ENCODE measurements at places on chromosomes 1 and 21.

- DNase-seq: no peak
Measured at GRCh38 chr1:71804140-71804539, 478.2 kb downstream of the NEGR1 start.

GRCh38 chr21:26385721-26386120, 187.4 kb downstream of the CYYR1 start:
- DNase-seq: no peak

DNA sequence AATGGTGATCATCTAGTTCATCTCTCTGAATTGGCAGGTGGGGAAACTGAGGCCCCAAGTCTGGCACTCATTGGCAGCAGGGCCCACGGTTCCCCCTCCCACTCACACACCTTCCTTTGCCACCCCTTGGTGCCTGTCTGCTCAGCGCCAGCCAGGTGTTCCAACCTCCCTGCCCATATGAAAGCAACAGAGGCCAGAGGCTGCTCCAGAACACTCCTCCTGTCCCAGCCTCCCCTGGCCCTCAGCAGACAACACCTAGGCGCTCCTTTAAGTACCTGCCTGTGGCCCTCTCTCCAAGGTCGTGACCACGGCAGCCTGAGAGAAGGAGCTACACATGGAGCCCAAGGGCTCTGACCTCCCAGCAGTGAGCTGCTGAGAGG, 362.3 kb upstream of the VAMP3 start:
- DNase-seq: no peak

GRCh38 chr1:30197639-30198450, 525.5 kb downstream of the MATN1 start:
- no peak for DNase-seq

DNA sequence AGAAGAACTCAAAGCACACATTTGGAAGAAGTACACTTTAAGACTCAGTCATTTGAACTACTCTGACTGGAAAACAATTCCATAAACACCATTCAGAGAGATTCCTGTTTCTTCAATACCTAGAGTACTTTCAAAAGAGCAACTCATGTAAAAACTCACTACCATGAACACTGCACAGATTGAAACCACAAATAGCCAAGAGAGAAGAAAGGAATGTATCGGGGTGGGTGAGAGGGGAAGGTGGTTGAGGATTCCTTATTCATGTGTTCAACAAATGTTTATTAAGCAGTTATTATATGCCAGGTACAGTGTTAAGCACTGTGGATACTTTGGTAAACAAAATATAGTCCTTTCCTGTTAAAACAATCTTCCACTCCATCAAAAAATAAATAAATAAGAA, 64.7 kb downstream of the NRIP1 start:
- DNase-seq: no peak

GRCh38 chr1:81950037-81950436, 149.3 kb downstream of the ADGRL2 start:
- no peak for DNase-seq

GRCh38 chr1:111481387-111482221, 7.8 kb downstream of the C1orf162 start:
- DNase-seq: peak; percentile 51

DNA sequence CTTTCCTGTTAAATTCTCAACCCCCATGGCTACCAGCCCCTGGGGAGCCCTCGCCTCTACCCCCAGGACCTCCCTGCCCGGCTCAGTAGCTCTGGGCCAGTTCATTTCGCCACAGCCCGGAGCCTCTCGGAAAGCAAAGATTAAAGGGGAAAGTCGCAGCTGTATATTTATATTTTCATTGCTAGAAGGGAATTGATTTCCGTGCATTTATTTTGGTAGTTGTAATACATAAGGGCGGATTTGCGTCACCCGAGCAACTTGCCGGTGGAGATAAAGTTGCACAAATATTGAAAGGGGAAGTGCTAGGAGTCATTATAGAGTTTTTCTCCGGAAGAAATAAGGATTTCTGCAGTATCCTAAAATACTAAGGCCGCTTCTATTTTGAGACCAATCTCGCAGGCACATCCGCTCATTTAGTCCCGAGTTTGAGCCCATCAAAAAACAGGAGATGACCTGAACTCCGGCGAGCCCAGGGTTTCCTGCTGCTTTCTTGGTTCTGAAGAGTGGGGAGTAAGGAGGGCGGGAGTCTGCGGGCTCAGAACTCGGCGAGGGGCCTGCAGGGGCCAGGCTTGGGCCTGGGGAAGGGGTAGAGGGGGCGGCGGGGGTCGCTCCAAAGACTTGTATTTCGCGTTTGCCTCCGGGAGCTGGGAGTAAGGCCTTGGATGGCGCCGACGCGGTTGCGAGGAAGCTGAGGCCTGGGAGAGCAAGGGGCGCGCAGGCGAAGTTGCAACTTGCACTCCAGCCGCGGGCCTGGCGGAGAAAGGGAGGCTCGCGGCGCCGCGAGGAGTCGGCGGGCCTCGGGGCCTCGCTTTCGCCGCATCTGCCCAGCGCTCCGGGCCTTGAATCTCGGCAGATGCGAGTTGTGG, 2.5 kb upstream of the HLX start:
- no peak for DNase-seq

DNA sequence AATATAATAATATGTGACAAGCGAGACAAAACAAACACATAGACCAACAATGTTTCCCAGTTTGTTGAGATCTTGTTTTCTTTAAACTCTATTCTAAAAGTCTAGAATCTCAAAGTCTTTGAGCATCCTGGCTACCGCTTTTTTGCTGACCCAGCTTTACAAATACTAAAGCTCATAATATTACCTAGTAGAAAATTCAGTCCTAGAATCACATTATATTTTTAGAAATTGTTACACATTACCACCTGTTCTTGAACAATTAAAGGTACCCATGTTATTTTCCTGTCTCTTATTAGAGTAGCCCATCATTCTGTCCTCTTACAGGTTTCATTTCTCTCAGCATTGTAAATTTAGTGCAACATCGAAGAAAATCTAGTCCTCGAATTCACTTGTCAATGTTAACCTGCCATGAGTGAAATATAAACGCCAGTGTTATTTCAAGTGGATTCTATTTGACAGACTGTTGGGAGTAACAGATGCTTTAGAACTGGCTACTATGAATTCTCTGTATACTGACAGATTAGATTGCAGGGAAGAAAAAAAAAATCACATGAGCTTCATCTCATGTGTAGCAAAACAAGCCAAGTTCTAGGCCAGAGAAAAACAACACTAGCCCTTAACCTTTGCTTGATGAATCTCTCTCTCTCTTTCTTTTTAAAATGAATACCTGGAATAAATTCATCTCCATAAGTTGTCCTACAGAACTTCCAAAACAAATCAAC, 851.2 kb upstream of the ADAMTS5 start:
- DNase-seq: no peak

DNA sequence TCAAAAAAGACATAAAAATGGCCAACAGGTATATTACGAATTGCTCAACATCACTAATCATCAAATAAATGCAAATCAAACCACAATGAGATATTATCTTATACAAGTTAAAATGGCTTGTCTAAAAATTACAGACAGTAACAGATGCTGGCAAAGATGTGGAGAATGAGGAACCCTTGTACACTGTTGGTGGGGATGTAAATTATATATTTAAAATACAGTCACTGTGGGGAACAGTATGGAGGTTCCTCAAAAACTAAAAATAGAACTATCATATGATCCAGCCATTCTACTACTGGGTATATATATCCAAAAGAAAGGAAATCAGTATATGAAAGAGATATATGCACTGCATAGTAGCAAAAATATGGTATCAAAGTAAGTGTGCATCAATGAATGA, 1037.2 kb upstream of the B3GALT2 start:
- DNase-seq: no peak

GRCh38 chr1:99603699-99604560, 42.0 kb upstream of the PALMD start:
- no peak for DNase-seq

DNA sequence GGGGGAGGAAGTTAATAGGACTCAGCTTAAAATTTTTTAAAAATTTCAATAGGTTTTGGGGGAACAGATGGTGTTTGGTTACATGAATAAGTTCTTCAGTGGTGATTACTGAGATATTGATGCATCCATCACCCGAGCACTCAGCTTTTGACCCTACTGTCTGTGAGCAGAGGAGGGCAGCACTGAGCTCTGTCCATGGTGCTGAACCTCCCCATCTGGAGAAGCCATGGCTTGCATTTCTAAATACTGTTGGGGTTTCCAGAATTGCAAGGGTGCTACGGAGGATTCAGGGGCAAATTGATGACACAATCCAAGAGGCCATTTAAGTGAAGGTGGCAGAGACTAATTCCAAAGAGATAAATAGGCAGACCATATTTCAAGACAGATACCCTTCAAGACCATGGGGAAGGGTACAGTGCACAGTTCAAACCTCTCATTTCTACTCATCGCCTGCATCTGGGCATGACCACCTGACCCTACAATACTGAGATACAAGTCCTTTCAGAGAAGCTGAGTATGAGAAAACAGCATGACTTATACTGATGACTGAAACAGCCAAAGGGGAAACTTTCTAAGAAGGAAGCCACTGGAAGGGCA, 17.2 kb downstream of the SYT2 start:
- DNase-seq: peak; percentile 56

DNA sequence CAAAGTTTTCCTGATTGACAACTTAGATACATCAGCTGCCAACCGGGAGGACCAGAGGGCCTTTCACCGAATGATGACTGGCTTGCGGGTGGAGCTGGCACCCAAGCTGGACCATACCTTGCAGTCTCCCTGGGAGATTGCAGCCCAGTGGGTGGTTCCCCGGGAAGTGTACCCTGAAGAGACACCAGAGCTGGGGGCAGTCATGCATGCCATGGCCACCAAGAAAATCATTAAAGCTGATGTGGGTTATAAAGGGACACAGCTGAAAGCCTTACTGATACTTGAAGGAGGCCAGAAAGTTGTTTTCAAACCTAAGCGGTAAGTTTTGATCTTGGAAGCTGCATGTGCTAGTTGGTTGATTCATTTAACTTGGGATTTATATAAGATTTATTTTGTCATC, 18.2 kb downstream of the FAM20B start:
- no peak for DNase-seq

- no peak for DNase-seq
Measured at GRCh38 chr1:203742436-203742835, 22.5 kb upstream of the LAX1 start.

GRCh38 chr1:207486198-207486597, 9.8 kb upstream of the CR1 start:
- no peak for DNase-seq

DNA sequence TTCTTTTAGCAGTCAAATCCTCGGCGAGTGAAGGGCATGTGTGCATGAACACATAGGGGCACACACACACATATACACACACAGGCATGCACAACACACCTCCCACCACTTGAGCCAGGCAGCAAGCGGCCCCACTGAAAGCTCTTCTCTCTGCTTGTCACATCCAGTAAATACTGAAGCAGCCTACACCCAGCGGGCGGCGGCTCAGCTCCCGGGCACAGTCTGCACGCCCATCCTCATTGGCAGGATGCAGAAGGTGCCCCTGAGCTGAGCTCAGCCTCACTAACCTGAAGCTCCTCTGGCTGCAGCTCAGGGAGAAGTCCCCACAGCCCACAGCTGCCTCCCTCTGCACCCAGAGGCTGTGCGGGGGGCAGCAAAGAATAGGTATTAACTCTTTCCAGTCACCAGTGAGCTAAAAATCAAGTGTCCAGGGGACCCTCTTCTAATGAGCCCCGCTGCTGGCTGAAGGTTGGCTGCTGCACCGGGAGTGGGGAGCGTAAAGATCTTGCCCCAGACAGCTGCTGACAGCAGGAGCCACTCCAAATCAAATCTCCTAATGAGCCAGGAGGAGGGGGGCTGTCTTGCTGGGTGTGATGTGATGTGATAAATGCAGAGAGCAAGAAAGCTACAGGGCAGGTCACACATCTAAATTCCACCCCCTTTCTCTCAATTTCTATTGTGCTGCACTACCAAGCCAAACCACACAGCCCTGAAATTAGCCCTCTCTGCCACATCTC, 12.5 kb downstream of the RGS8 start:
- DNase-seq: no peak

GRCh38 chr1:194929357-194929756, 1678.9 kb downstream of the KCNT2 start:
- DNase-seq: no peak

- DNase-seq: no peak
Measured at GRCh38 chr1:27257155-27257554, 22.7 kb downstream of the WDTC1 start.

DNA sequence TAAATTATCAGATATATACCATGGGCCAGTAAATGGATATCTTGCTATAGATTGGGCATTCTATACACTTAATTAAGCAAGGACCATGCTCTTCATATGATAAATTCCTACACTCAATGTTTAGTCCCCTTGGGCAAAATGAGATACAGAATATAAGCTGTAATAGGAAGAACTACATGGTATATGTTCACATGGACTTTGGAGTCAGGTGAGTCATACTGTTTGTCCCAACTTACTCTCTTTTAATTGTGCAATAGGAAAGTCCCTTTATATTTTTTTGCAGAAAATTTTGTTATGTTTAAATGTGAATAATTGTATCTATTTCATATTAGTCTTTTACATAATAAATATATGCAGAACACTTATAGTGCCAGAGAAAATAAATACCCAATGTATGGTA, 820.2 kb upstream of the ADAMTS5 start:
- no peak for DNase-seq

- DNase-seq: no peak
Measured at GRCh38 chr1:158996998-158997397, 12.7 kb upstream of the IFI16 start.

GRCh38 chr1:161427733-161428516, 60.2 kb upstream of the CFAP126 start:
- no peak for DNase-seq

GRCh38 chr1:59554752-59555151, 257.9 kb downstream of the FGGY start:
- no peak for DNase-seq

DNA sequence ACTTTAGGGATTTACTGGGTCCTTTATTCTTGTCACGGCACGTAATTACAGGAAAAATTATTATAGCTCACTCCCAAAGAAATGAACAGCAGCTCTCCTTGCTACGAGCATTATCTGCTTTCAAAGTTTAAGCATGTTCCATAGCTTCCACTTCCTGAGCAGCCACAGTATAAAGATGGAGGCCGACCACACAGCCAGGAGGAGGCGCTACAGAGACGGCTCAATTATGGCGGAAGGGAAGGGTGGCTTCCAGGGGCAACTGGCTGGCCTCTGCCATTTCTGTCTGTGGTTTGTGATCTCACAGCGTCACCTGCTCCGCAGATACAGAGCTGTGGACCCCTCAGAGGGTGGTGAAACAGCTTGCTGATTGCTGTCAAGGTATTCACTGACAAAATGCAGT, 212.3 kb upstream of the GREM2 start:
- no peak for DNase-seq

GRCh38 chr1:196209265-196209664, 399.0 kb downstream of the KCNT2 start:
- DNase-seq: no peak

- no peak for DNase-seq
Measured at GRCh38 chr1:203402629-203403337, 51.9 kb upstream of the FMOD start.

GRCh38 chr21:15667819-15668218, 62.0 kb upstream of the USP25 start:
- no peak for DNase-seq

GRCh38 chr1:51310871-51311613, 19.3 kb downstream of the TTC39A start:
- no peak for DNase-seq

Data from activated naive CD4-positive, alpha-beta T cell (primary cell).